ENCODE measurements at places on chromosomes 2 and 18.

DNA sequence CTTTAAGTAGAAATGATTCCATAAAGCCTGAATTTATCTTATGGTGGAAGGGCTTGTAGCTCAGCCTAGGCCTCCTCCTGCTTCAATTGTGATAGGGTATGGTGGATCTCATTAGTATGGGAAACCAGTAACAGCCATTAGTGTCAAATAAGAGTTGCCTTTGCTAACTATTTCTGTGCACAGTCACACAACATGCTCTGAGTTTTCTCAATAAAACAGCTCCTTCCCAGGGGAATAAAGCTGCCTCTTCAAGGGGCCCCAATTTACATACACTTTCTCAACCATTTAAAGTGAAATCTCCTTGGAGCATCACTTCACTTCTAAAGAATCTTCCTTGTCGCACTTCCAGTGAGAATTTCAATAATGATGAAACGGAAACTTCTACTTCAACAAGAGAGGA lies 53.4 kb downstream of the KLF7 start:
- no peak for DNase-seq

DNA sequence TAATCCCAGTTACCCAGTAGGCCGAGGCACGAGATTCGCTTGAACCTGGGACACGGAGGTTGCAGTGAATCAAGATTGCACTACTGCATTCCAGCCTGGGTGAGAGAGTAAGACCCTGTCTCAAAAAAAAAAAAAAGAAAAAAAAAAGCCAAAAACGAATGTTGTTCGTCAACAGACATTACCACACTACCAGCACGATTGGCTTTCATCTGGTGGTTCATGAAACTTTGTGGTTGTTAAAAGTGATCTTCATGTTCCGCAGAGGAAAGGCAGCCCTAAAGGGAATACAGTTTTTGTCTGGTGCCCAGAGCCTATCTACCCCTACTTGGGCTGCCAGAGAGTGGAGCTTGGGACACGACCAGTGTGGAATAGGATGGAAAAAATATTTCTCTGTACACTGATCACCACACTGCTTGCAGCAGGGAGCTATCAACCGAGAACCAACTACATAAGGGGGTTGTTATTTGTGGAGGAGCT lies 13.6 kb upstream of the CXCR4 start:
- no peak for DNase-seq

DNA sequence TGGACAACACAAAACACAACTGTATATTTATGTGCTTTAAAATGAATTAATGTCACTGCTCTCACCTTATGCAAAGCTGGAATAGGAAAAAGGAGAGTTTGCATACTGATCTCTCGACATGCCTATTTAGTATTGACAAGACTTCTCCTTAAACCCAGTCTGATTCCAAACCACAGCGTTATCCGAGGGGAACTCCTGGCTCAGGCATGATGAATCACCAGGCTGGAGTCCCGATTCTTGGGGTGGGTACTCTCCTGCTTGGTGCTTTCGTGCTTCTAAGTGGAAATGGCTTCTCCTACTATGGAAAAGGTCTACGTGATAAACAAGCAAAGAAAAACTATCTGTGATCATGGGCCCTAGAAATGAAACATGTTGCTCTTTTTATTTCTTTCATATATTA lies 88.9 kb upstream of the SLC35G4 start:
- no peak for DNase-seq

DNA sequence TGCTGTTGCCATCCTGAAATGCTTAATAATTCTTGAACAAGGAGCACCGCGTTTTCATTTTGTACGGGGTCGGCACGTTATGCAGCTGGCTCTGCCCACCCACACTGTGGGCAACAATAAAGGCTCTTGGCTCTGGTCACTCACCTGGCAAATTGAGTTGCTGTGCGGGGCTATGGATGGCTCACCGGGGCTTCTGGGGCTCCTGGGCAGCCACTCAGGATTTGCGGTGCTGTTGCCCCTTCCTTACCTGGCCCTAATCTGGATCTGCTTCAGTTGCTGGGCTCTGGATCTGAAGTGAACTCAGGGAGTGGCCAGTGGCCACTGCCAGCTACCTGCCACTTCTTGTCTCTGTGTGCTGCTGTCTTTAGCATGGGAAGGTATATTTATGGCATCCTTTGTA lies 22.7 kb downstream of the RHOB start:
- no peak for DNase-seq

All from left ventricle myocardium superior (tissue), 1 donor.